ENCODE measurements at places on chromosomes 2 and 18.

DNA sequence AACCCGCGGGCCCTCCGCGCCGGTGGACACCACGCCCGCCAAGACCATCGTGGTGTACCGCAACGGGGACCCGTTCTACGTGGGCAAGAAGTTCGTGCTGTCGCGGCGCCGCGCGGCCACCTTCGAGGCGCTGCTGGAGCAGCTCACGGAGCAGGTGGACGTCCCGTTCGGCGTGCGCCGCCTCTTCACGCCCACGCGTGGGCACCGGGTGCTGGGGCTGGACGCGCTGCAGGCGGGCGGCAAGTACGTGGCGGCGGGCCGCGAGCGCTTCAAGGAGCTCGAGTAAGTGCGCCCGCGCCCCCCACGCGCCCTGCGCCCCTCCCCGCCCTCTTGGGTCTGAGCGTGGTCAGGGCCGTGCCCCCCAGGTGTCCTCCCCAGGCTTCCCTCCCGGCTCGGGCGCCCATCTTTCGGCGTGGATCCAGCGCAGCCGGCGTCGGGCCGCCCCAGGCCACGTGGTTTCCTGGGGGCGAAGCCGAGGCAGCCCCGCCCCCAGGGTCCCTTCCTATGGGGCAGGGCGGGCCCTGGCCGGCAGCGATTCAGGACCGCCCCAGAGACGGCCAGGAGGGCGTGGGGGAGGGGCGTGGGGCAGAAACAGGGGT is 481 bp downstream of the DCDC2C start:
- no peak for DNase-seq

GRCh38 chr2:9780368-9781130 is 62.7 kb upstream of the TAF1B start:
- no peak for DNase-seq

- DNase-seq: no peak
Measured at GRCh38 chr2:7515327-7515726, 598.1 kb downstream of the RNF144A start.

GRCh38 chr2:58508006-58508405 is 266.9 kb upstream of the FANCL start:
- DNase-seq: no peak

DNA sequence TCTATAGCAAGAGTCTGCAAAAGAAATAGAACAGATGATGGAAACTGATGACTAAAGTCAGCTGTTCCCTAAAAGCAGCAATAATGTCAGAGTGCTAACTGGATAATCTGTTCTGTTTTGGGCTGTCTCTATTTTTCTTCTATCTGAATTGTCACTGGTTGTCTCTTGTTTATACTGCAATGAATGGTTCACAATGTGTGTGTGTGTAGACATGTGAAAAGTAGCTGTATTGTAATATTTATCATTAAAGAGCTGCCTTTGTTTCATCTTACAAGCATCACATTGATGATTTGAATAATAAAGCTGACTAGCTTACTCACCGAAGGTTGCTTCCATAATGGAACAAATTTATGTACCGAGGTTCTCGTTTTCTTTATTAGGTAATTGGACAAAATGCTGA is 456.0 kb upstream of the ZEB2 start:
- no peak for DNase-seq

- DNase-seq: no peak
Measured at GRCh38 chr18:79221136-79221535, 151.9 kb downstream of the ATP9B start.

GRCh38 chr2:221962186-221962585 is 336.6 kb downstream of the PAX3 start:
- DNase-seq: no peak

DNA sequence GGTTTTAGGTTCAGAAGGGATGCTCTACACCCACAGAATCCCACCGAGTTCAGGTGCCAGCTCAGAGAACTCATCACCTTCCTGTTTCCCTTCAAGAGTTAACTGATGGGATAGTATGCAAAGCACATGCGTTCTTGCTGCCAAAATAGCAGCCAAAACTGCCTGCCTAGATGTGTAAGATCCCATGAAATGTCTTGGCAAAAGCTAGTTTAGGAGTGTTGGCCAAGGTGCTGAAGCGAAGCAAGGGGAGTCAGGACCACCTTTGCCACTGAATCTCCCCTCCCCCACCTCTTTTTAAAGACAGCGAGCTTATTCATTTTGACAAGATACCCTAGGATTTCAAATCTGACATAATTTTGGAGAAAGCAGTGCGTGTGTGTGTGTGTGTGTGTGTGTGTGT is 2.1 kb downstream of the DOCK10 start:
- DNase-seq: no peak

- DNase-seq: no peak
Measured at GRCh38 chr18:57794951-57795728, 8.0 kb downstream of the ATP8B1 start.

DNA sequence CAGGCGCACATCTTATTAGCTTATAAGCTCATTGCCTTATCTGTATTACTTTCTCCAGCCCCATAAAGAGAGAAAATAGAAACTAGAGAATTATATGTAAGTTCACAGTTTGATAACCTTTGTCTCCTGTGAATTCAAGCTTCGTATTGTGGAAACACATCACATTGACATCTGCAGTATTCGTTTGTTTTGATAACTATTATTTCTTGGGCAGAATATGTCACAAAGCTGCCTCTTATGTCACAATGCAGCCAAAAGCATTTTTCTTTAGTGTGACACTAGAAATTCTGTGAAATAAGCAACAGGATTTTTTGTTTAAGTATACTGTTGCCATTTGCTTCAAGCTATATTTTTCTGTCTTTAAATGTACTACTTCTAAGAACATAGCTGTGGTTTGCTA is 221.5 kb downstream of the DOK6 start:
- no peak for DNase-seq

DNA sequence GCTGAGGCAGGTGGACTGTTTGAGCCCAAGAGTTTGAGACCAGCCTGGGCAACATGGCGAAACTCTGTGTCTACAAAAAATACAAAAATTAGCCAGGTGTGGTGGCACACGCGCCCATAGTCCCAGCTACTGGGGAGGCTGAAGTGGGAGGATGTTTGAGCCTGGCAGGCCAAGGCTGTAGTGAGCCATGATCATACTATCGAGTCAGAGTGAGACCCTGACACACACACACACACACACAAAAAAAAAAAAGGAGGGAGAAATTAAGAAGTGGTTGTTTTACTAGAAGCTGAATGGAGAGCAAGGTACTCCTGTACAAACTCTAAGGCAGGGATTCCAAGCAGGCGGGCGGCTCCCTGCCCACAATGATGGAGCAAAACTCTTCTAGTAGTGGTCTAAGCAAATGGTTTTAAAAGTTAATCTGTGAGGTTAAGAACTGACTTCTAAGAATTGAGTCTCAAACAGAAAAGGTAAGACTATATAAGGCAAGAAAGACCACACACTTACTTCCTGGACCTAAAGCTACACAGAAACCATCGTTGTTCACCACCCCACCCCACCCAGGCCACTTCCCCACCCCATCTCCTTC is 2.6 kb downstream of the ANKRD44 start:
- DNase-seq: no peak

- DNase-seq: no peak
Measured at GRCh38 chr2:96895746-96896651, 26.1 kb upstream of the SEMA4C start.

DNA sequence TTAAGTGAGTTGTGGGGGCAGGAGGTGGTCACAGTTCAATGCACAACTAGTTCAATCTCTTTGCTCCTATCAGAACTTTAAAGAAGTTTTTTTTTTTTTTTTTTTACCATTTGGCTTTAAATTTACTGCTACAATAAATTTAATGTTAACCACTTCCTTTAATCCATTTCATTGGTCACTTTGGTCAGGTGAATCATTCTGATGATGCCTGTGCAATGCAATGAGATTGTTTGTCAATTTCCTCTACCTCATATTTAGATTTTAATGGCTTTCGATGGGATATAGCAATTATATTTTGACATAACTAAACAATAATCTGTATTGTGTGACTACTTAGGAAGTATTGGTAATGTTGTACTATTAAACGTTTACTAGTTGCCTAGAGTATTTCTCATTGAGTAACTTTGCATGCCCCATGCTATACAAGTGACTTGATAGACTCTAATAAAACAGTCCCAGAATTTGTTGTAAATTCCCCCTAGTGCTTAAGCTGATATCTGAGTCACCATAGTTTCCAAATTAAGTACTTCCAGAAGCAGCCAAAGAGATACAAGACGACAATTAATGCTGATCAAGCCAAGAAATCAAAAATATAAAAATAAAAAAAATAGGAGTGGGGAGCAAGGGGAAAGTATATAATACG is 52.9 kb upstream of the SERPINB2 start:
- DNase-seq: no peak

DNA sequence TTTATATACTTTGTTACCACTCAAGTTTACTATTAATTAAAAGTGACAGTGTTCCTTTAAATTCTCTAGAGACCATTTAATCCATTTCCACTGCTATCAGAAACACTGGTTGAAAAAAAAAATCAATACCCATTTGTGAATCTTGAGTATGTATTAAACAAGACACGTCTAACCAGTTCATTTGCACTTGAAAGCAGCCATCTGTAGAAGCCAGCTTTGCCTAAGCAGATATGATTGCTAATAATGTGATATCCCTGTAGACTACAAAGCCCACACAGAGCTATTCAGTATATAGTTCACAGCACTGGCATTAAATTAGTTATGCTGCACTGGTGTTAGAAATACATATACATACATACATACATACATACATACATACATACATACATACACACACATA is 111.8 kb upstream of the SP3 start:
- no peak for DNase-seq

DNA sequence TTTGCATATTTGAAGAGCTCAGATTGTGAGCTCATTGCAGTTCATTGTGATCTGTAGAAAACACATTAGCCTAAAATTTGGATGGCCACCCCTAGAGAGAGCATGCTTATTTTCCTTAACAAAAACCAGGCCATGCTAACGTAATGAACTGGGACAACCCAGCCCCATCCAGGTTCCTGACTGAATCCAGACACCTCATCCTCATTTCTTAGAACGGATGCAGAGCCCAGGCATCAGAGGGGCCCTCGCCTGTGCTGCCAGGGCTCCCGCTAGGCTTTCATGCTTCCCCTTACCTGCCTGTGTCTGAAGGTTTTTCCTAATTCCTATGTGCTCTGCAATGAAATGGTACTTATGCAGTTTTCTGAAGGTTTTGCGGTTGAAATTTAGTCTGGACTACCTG is 171.1 kb downstream of the CCDC102B start:
- DNase-seq: no peak

DNA sequence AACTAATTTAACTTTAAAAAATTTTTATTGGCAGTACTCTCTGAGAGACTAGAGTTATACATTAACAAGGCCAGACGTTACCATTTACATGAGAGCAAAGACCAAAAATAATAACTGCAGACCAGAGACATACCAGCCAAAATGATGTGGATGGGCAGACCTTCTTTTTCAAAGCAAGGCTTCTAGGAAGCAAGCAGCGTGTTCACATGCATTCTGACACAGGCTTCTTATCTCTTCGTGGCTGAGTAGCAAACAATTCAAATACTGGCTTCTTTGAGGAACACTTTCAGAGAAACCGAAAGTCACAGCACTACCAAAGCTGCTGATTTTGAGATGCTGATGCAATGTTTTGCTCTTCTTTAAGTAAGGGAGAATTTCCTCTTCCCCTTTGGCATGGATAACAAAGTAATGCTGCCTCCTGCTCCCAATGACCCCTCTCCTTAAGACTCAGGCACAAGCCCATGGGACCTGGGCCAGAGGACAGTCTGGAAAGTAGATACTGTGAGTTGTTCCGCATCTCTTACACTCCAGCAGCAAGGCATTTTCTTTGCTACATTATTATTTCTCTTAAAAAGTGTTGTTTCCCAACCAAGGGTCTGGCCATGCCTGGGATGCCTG is 181.9 kb downstream of the MREG start:
- DNase-seq: no peak

- DNase-seq: no peak
Measured at GRCh38 chr2:3233877-3234276, 143.7 kb downstream of the EIPR1 start.

- no peak for DNase-seq
Measured at GRCh38 chr2:25491003-25491696, 149.4 kb upstream of the DNMT3A start.

DNA sequence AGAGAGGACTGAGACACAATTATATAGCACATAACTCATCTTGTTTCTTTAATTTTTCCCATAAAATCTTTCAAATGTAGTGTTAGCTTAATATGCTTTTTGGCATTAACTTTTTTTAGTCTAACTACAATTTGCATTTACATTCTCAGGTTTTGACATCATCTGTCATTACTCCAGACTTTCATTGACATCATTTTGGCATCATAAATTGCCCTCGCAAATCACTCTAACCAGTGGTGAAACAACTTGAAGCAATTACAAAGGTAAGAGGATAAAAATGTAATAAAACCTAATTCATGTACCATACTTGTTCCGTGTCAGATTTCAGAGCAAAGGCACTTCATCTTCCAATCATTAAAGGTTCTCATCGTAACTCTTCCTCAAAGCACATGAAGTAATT is 41.4 kb downstream of the RFX8 start:
- no peak for DNase-seq
